Occipital lobe (tissue), 3 donors: ENCODE measurements at places on chromosomes 1 and 21.

DNA sequence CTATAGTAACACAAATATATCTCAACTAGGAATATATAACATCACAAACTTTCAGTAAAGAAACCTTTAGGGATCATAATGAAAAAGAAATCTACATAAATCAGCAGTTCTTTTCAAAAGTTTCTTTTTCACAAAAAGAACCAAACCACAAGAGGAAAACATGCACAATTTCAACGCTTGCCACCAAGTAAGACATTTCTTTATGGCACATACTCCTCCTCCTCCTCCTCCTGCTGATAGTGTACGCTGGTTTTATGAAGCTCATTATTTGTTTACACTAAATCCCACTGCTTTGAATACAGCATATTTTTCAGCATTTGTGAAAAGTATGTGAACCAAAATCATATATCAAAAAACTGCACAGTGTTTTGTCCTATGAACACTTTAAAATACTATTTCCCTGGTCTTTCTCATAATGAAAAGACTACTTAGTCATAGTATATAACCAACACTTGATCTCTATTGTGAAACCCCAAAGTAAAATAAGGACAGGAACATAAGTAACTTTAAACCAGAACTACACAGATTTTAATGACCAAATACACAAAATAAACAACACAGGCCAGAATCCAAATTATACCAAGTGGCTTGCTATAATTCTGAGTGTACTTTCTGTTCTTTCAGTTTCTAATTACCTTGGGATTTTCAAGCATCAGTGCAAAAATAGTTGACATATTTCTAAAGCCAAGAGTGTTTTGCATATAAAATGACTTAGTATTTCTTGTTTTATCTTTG, 184.2 kb downstream of the EIF4G3 start:
- no peak for DNase-seq

DNA sequence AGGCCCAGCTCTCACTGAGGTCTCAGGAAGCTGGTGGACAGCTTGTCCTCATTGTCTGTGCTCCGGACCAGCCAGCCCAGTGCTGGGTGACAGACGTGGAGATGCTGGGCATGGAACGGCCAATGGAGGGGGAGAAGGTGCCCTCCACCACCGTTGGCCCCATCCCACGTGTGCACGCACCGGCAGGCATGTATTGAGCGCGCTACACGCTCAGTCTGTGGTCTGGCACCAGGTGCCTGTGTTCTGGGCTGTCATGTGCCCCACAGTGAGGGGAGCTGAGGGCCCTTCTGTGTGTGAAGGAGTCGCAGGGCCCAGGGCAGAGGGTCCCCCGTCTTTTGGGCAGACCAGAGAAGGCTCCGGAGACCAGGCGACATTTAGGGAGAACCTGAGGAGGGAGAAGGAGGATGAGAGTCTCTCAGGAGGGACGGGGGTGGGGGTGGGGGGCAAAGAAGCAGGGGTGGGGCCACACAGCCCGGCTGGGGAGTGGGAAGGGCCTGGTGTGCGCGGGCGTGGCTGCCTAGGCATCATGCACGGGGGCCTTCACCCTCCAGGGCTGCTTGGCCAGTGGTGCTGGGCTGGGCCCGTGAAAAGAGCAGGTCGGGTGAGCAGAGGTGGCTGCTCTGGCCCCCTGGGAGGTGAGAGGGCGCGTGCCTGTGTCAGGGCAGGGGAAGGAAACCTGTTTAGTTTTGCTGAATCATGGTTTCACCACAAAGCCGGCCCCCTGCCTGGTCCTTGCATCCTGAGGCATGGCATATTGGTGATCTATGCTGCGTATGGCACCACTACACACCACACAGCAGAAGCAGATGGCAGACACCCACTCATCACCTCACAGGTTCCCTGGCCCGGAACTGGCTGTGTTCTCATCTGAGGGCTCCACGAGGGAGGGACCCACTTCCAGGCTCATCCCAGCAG, 86.7 kb upstream of the TTC34 start:
- no peak for DNase-seq

DNA sequence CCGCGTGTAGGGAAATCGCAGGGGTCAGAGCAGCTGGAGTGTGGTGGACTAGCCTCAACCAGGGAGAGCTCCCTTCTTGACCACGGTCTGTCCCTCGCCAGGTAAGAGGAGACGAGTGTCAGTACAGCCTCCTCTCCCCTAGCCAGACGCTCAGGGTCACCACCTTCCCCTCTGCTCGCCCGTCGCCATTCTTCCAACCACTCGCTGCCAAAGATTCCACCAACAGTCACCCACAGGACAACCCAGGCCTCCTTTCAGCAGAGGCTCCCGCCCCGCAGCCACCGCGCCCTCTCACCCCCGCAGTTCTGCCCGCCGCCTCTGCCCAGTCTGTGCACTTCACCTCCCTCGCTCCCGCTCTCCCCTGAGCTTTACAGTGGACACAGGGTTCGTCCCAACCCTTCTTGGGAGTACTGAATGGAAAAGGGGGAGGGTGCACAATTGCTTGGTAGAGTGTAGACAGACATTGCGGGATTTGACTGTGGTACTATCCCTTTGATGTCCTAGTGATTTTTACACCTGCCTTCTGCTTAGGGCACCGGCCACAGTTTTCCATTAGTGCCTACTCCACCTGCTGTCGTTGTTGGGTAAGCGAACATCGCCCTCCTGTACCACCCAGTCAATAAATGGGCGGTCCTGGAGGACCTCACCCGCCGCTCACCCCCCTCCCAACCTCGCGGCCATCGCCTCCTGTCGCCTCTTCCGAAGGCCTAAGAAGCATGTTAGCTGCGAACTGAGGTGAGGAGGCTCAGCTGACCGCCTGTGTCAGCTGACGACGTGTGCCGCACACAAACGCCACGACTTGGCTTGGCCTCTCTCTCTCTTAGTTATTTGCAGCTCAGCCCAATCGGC, 9.2 kb upstream of the NBPF11 start:
- no peak for DNase-seq

- DNase-seq = peak; percentile 74
Measured at GRCh38 chr1:178536844-178537371, 24.0 kb downstream of the TEX35 start.

GRCh38 chr1:33343539-33343938, 22.6 kb upstream of the A3GALT2 start:
- no peak for DNase-seq
